MCF 10A (cell line): ENCODE measurements at places on chromosomes 7 and 10. TPM values are rescaled to one million over a fixed set of nuclear protein-coding genes. Genes with fewer than 3 reads are reported as not detected.

Gene SPDYE6
- total RNA-seq, result not detected in 2 replicates

Gene ACTL6B
- total RNA-seq, result not detected in 2 replicates

Gene HGF
- not detected in 2 replicates for total RNA-seq

Gene ANKRD30A
- total RNA-seq, result not detected in 2 replicates

Gene TBC1D12
- 5.4 and 5.9 TPM in 2 replicates for total RNA-seq

Gene OR2A42
- total RNA-seq, result not detected in 2 replicates

Gene PAX4
- total RNA-seq, result not detected in 2 replicates

Gene MNX1
- 0.42 and 0.47 TPM in 2 replicates for total RNA-seq

Gene CTTNBP2
- total RNA-seq, result 0.17 and 0.98 TPM in 2 replicates

Gene CYP3A4
- not detected in 2 replicates for total RNA-seq

Gene OIT3
- not detected in 2 replicates for total RNA-seq

Gene MICALL2
- 12.3 and 15.8 TPM in 2 replicates for total RNA-seq

Gene OR2A5
- total RNA-seq, result not detected in 2 replicates

Gene DDC
- total RNA-seq, result 0.64 and 0.79 TPM in 2 replicates

Gene OR6B1
- not detected in 2 replicates for total RNA-seq
